Frontal cortex (tissue), 4 donors: ENCODE measurements at places on chromosomes 1 and 21.

DNA sequence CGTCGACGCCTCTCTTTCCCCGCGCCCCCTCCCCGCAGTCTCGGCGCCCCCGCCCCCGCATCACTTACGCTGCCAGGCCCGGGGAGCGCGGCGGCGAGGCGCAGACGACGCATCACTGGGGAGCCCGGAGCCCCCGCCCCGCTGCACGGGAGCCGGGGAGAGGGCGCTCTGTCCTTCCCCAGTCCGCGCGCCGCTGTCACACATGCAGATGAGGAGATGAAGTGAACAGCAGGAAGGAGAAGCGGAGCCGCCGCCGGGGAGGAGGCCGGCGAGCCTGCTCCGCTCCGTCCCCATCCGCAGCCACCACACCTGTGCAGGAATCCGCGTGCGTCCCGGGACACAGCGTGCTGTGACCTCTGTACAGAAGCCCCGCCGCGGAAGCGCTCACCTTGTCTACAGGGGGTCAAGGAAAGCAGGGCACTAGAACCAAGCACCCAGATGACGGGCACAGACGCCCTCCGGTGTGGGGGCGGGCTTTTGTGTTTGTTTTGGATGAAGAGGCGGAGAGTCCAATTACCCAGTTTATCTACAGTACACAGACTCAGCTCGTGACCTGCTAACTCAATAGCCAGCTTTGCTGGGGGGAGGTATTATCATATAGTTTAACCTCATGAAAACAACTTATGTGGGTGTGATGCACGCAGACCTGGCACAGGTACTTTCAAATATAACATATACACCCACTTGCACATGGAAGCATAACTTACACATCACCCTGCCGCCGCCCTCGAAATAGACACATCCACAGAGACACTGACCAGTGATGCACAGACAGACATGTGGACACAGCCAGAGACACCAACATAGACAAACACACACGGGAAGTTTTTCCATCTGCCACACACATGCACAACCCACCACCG, 12.4 kb downstream of the KLHDC8A start:
- DNase-seq: peak; percentile 60

DNA sequence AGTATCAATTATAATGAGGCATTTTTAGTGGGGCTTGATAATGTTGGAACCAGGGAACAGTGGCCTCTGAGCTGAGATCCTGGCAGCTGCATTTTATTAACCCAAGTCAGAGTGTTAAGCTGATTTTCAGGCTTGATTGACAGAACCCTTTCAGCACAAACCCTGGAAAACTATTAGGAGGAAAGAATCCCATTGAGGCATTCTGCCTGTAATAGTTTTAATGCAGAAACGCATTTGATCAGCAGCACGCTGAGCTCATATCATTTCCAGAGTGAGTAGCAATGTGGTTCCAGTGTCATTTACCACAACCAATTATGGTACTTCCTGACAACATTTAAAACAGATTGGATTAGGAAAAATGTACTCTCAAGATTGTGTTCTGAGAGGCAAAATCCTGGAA, 78.3 kb upstream of the BARHL2 start:
- DNase-seq: no peak

GRCh38 chr1:82792151-82792550, 991.4 kb downstream of the ADGRL2 start:
- no peak for DNase-seq

- DNase-seq: peak; percentile 58
Observed at GRCh38 chr1:150235294-150235851, 539 bp downstream of the ANP32E start.

DNA sequence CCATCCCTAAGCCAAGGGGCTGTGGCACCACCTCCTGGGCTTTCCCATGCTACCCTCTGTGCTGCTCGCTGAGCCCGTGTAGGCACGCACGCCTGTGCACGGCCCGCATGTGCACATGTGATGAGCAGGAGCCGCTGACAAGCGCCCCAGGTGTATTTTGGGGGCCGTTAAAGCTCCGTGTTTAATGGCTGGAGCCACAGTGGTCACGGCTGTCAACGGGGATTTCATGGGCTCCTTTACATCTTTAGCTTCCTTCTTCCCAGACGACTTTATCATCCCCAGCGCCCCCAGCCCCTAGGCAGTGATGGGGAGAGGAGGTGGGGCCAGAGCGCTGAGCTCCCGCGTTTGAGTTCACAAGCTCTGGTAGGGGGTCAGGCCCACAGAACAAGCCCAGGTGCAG, 11.7 kb upstream of the EPHA8 start:
- no peak for DNase-seq

- DNase-seq: no peak
Observed at GRCh38 chr1:228204958-228205357, 2.9 kb upstream of the OBSCN start.

GRCh38 chr1:183635099-183635605, 431 bp downstream of the ARPC5 start:
- DNase-seq: peak; percentile 16

DNA sequence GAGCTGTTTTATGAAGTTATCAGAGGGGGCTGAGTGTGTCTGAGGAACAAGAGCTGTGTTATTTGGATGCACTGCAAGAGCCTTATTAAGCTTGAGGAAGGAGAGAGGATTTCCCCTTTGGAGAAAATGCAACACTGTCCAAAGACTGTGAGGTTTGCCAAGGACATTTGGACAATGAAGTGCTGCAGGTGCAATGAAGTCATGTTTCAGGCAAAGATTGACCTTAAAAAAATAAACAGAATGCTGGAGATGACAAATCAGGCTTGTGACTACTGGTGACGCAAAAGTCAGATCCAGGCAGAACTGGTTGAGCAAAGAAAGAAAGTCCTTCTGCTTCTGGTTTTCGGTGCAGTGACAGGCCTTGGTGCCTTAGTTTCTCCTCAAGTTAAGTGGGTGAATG, 125.2 kb upstream of the KIAA0040 start:
- DNase-seq: no peak

DNA sequence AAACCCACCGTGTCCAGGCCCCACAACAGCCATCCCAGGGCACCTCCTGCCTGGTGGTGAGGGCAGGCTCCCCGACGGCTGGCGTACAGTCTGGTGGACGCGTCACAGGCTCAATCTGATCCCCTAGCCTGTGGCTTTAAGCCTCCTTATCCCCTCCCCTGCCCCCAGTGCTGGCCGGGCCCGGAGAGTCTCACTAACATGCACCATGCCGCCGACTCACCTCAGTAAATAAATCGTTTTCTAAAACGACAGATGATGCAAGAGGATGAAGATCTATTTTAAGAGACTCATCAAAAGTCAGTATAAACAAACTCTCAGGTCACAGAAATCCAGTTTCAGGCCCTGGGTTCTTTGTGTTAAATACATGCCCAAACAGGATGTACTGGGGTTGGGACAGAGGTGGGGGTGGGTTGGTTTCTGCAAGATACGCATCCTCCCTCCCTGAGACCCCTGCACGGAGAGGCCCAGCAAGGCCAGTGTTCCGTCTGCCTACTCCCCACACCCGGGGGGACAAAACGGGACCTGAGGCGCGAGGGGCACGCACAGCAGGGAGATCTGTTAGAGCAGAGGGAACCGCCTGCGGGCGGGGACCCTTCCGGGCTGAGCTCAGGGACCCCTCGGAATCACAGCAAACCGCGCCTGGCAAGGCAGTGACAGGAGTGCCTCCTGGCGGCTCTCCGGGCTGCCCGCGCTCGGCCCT, 3.1 kb downstream of the PANK4 start:
- no peak for DNase-seq
